ENCODE measurements at places on chromosomes 13 and 19. TPM values are rescaled to one million over a fixed set of nuclear protein-coding genes. Genes with fewer than 3 reads are reported as not detected.

The POU4F1 gene
- total RNA-seq: not detected

DNA sequence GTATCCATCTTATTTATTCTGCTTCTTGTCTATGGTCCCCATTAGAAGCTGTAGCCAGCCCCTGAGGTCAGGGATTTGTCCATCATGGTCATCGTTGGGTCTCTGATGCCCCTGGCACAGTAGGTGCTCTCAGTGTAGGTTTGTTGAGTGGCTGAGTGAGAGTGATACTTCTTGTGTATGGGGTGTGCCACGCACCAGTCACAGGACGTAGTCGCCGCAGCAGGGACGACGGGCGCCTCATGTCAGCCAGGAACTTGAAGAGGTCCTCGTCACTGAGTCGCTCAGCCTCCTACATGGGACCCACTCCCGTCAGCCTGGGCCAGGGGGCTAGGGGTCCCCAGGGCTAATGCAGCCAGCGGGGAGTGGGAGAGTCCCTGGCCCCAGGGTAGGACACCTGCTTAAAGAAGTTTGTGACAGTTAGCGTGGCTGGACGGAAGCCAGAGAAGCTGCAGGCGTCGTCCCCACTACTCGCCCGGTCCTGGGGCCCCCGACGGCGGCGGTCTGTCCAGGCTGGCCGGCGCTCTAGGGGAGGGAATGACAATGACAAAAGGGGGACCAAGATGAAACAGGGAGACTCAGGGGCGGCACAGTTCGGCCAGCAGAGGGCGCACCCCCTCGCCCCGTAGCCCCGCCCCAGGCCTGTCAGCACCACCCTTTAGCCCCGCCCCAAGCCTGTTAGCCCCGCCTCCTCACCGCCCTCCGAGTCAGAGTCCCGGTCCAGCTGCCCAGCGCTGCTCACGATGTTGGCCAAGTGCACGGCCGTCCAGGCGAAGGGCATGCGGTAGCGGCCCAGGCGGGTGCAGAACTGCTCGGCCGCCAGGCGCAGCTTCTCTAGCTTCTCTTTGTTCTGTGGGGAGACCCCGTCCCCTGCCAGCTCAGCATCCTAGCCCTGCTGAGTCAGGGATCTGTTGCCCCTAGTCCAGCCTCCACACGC lies 3.7 kb downstream of the ANGPTL8 start:
- H3K27ac ChIP-seq: no peak overlapping the region
- peaks cover 4% of the 10 kb centered on the region for H3K36me3 ChIP-seq
- H3K27me3 ChIP-seq: no peaks in the 10 kb centered on the region
- H3K4me1 ChIP-seq: peaks cover 7% of the 10 kb centered on the region
- H3K4me3 ChIP-seq: no peak overlapping the region
- peak; percentile 100 for DNase-seq

- no peak for DNase-seq
- no peak overlapping the region for H3K27ac ChIP-seq
- H3K4me3 ChIP-seq: no peak overlapping the region
Measured at GRCh38 chr13:45695198-45695730, 6.9 kb upstream of the CBY2 start.

DNA sequence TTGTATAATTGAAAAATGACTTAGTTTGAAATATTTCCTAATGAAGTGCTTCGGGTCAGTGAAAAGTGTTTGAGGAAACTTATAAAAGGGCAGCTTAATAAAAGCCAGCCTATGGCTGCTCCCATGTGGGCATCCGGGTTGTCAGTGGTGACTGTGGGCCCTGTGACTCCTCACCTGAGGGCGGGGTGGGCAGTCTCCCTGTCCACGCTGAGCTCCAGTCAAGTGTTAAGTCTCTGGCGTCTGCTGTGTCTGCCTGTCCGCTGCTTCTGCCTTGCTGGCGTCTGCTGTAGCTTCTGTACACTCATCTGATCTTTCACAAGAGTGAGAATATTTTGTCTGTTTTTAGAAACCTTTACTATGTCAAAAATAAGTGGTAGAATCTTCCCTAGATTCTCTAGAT lies 7.1 kb downstream of the LAMP1 start:
- H3K27me3 ChIP-seq: no peaks in the 10 kb centered on the region
- H3K4me1 ChIP-seq: peaks cover 10% of the 10 kb centered on the region
- no peak overlapping the region for H3K27ac ChIP-seq
- no peak for DNase-seq
- H3K4me3 ChIP-seq: no peak overlapping the region

- H3K4me3 ChIP-seq: peak within 1 kb of the TSS; percentile 78
- peak; percentile 82 for DNase-seq
- H3K27ac ChIP-seq: peak within 1 kb of the TSS; percentile 74
- H3K27me3 ChIP-seq: no peaks in the 10 kb centered on the region
- peaks cover 24% of the 10 kb centered on the region for H3K36me3 ChIP-seq
- H3K4me1 ChIP-seq: peaks cover 50% of the 10 kb centered on the region
Measured at GRCh38 chr13:44575741-44576350, at the start of gene TSC22D1. Gene TSC22D1, minus strand, starts transcription at chr13:44576330. Its CDS starts 256 bp downstream, at chr13:44576074.

DNA sequence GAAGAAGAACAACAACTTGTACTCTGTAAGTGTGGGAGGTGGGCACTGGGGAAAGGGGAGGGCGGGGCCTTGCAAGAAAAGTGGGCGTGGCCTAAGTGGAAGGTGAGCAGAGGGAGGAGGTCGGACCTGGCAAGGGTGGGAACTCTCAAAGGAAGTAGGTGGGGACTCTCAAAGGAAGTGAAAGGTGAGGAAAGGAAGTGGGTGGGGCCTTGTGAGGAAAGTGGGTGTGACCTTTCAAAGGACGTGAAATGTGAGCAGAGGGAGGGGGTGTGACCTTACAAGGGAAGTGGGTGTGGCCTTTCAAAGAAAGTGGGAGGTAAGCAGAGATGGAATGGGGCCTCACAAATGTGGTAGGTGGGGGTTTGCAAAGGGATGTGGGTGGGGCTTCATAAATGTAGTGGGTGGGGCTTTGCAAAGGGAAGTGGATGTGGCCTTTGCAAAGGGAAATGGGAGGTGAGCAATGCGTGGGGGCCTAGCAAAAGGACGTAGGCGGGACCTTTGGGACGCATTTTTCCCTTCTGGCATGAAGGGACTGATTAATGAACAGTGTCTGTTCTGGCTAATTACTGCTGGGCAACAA lies 25.9 kb downstream of the ACSBG2 start:
- H3K4me3 ChIP-seq: no peak overlapping the region
- no peaks in the 10 kb centered on the region for H3K36me3 ChIP-seq
- no peak overlapping the region for H3K27ac ChIP-seq
- no peak for DNase-seq

GRCh38 chr13:91978571-91978970 lies 580.1 kb downstream of the GPC5 start:
- H3K4me3 ChIP-seq: no peak overlapping the region
- no peaks in the 10 kb centered on the region for H3K27me3 ChIP-seq
- H3K36me3 ChIP-seq: no peaks in the 10 kb centered on the region
- H3K4me1 ChIP-seq: no peaks in the 10 kb centered on the region

GRCh38 chr19:4115050-4115817 lies 8.7 kb downstream of the MAP2K2 start:
- H3K4me3 ChIP-seq: no peak overlapping the region
- peaks cover 6% of the 10 kb centered on the region for H3K4me1 ChIP-seq
- DNase-seq: peak; percentile 58
- H3K36me3 ChIP-seq: peaks cover 64% of the 10 kb centered on the region
- H3K27me3 ChIP-seq: no peaks in the 10 kb centered on the region
- no peak overlapping the region for H3K27ac ChIP-seq

DNA sequence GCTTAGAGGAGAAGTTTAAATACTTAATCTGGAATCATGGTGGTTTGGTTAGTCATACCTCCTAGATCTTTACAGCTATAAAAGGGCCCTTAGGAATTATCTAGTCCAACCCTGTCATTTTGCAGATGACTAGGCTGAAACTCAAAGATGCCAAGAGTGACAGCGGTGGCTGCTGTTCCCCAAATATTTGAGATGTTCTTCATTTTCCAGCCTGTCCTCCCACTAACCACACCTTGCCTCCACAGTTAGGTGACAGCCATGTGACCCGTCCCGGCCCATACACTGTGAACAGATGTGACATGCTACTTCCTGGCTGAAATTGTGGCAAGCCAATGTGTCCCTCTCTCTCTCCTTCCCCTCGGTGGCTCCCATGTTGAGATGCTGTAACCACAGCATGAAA lies 225.5 kb upstream of the IPO5 start:
- H3K27ac ChIP-seq: no peak overlapping the region
- no peaks in the 10 kb centered on the region for H3K27me3 ChIP-seq
- no peaks in the 10 kb centered on the region for H3K4me1 ChIP-seq
- no peak for DNase-seq
